Epithelial cell of prostate (primary cell): ENCODE measurements at places on chromosomes 2 and 18.

GRCh38 chr2:65620026-65620425 lies 187.6 kb upstream of the SPRED2 start:
- no peak for DNase-seq

DNA sequence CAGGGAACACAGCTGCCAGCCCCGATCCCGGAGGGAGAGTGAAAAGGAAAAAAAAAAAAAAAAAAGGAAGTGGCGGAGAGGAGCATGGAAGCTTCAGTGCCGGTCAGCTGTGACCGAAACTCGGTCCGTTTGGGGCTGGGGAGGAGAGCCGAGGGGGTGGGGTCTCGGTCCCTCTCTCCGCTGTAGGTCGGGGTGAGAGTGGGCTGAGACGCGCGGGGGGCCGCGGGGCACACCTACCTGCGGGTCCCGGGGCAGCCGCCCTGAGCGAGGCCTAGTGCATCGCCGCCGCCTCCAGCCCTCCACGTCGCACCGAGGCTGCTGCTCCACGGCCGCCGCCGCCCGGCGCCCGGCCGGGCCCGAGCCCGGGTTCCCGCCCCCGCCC lies 536 bp downstream of the VPS54 start:
- DNase-seq: no peak

- DNase-seq: no peak
These were observed 65.9 kb upstream of the SH3RF3 start for GRCh38 chr2:109062859-109063700.

DNA sequence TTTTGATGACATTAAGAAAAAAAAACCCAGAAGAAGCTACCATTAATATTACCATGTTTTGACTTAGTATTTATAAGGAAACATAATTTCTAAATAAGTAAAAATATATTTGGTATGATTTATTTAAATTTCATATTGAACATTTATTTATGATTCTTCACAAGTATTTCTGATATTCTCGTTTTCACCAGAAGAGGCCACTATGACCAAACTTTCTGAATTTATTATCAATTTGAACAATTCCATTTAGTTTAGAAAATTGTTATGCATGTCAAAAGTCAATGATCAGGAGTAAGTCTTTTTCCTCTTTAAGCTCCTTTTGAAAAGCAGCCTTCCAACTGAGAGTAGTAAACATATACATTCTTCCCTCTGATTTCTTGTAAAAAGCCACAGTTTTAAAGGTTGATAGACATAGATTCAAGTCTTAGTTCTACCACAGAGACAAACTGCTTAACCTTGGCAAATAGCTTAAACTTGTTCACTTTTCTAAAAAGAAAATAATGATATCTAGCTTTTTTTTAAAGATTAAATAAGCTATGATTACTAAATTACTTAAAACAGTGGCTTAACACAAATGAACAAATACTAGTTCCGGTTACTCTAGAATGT lies 329.9 kb downstream of the TRIB2 start:
- DNase-seq: no peak

DNA sequence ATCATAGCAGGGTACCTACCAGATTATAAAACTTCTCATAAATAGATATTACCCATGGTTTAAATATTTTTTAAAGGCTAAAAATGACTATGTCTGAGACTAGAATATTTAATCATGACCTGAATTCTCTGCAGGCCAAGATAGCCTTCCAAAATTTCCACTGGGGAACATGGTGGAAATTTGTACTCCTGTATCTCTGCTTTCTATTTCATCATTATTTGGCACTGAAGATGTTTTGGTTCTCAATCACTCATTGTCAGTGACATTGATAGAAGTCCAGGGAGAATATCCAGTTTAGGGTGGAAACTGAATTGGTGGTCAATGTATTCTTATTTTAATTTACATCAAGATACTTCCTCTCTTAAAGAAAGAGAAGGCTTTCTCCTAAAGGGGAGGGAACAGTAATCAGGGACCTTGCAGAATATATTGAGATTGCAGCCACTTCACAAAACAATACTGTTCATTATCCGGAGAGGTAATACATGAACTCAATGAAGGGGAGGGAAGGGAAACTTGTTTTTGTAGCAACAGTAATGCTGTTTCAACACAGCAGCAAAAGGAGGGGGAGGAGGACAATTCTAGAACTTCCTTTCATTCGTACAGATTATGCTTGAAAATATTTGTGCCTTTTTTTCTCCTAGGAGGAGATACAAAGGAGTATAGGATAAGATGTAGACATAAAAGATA lies 34.1 kb downstream of the EEF1B2 start:
- no peak for DNase-seq

- DNase-seq: no peak
These were observed 92.3 kb downstream of the UBE2E3 start for GRCh38 chr2:181072486-181073235.

DNA sequence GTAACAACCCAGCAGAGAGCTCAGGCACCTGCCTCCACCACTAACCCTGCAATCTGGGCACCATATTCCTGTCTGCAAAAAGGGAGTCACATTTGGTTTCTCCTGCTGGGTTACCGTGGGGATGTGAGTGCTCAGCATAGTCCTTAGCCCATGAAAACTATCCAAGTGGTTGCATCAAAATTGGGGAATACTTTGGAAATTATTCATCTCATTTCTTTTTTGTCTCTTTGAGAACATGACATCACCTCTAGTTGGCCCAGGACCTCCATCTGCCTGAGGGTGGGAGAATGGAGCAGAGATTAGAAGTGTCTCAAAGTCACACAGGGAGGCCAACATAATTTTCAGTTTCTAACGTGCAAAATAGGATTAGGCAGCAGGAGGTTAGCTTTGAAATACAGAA lies 19.3 kb upstream of the SPP2 start:
- no peak for DNase-seq

- DNase-seq: peak; percentile 77
These were observed 118.8 kb upstream of the CYP1B1 start for GRCh38 chr2:38194751-38195150.

DNA sequence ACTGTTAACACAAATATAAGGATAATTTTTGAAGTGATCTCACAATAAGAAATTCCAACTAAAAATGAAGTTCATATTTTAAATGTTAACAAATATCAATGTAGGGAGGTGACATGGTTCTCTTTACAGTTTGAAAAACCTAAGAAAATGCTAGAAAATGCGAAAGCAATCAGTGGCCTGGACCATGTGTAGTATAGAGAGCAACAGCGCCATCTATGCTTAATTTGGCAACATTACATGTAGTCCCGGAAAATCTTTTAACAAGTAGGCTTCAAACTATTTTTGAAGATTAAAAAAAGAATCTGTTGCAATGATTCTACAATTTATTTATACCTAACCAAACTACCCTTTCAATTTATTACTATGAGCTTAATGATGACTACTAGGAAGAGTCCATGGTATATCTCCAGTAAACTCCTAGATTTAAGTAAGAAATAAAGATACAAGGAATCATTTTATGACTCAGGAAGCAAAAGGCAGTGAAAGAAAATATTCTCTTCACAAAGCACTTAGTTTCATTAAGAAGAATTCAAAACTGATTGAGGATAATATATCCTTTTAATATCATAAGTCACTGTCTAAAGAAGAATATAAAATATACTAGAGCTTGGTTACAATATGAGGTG lies 33.3 kb downstream of the NDUFA10 start:
- DNase-seq: no peak

DNA sequence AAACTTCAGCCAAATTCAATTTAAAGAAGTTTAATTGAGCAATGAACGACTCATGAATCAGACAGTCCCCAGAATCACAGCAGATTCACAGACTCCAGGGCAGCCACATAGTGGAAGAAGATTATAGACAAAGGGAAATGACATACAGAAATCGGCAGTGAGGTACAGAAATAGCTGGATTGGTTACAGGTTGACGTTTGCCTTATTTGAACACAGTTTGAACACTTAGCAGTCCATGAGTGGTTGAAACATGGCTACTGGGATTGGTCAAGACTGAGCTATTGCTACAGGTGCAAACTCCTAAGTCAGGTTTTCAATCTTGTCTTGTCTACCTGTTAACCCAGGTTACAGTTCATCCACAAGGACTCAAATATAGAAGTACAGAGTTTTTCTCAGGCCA lies 169.6 kb downstream of the DLGAP1 start:
- no peak for DNase-seq

DNA sequence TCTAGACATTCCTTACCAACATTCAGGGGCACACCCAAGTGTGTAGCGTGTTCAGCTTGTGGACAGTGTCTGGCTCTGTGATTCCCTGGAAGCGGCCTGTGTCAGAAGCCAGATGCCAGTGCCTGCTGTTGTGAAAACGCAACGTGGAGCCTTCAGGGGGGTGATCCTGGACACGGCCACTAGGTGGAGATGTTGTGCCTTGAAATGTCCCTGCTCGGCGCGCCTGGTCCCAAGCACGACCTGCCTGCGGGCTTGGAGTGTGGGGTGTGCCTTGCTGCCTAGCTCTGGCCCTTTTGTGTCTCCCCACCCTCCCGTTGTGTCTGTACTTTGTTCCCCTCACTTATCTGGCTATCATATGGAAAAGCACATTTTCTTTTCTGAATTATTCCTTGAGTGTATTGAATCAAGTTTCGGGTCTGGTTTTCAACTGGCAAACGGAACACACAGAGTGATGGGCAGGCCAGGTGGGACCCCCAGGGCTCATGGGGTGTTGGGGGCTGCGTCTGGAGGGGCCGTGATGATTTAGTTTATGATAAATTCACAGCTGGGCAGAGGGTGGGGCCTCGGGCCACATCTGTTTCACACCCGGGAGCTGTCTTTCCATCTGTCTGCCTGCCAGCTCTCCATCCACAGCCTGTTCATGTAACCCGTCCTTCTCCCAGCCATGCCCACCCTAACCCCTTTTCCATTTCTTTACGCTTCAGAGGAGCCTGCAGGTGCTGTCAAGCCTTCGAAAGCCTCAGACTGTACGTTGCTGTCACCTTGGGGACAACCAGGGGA lies 95.5 kb downstream of the DYSF start:
- no peak for DNase-seq

GRCh38 chr2:134639265-134639664 lies 79.5 kb downstream of the TMEM163 start:
- DNase-seq: no peak

- DNase-seq: no peak
These were observed 27.8 kb upstream of the COBLL1 start for GRCh38 chr2:164869420-164869772.
